ENCODE measurements at places on chromosomes 5 and 9.

DNA sequence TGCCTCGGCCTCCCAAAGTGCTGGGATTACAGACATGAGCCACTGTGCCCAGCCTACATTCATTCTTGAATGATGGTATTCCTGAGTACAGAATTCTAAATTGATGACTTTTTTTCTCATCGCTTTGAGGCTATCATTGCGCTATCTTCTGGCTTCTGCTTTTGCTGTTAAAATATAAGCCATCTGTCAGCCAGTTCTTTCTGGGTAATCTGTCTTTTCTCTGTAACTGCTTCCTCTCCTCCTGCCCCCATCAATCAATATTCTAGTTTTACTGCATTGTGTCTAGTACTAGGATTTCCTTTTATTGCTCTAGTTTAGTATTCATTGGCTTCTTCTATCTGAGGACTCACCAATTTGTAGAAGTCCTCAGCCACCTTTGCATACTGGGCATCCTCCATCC, 89.0 kb downstream of the PLPP1 start:
- no peak for DNase-seq

- no peak for DNase-seq
Observed at GRCh38 chr9:27722866-27723265, 149.6 kb upstream of the C9orf72 start.

DNA sequence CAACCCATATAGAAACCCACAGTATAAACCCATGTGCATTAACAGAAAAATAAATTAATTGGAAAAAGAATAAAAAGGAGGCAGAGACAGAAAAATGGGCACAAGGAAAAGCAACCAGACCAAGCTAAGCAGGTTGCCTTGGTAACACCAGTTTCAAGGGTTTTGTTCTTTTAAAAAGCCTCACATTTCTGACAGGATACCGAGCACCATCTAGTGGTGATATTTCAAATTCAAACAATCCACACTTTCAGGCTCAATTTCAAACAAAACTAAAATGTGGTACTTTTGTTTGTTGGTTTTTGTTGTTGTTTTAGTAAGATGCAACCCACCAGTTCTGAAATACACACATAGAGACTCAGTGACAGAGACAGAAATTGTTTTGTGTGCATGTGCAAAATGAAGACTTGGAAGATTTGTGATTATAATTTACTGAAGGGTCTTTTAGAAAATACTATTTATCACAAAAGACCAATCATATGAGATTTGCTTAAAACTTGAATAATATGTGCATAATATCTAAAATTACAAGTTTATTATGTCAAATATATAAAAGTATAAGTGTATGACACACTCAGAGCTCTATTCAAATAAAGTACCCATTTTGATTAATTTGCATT, 318.2 kb downstream of the SLCO4C1 start:
- DNase-seq = no peak

- no peak for DNase-seq
Observed at GRCh38 chr5:24742334-24742733, 97.6 kb upstream of the CDH10 start.

GRCh38 chr9:69180200-69180599, 6.1 kb downstream of the TJP2 start:
- DNase-seq = no peak

DNA sequence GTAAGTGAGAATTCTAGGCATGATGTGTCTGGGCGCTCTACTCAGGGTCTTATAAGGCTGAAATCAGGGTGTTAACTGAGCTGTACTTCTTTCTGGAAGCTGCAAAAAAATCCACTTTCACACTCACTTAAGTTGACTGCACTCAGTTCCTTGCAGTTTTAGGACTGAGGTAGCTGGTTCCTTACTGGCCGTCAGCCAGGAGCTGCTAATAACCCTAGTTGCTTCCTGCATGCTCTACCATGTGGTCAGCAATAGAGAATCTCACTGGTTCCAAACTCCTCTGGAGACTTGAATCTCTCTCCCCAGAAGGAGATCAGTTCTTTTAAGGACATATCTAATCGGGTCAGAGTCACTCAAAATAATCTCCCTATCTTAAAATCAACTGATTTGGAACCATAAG, 911.2 kb downstream of the EFNA5 start:
- peak; percentile 61 for DNase-seq

DNA sequence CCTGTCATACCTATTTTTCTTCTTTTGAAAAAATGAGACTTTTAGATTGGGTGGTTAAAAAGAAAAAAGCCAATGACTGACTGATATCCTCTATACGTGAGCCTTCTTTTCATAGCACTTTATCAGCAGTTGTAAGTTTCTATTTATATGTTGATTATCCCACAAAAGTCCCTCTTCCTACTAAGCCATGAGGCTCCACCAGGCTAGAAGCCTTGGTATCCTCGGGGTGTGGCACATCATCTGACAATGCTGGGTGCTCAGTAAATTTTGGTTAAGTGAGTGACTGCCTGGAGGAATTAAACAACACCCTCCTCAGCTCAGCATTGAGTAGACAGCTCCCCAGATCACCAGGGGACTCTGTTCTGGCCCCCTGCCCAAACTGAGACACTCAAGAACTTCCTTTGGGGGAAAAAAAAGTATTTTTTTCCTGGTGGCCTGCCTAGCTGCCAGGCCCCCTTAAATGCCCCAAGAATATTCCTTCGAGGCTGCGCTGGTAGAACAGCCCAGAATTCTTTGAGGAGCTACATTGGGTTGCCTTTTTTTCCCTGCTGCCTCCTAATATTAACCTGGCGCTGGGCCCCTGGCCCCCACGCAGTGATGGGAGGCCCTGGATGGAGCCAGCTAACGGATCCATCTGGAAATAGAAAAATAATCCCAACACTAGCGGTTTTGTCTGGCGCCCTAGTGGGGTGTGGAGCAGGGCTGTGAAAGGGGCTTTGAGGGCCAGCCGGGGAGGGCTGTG, 23.4 kb upstream of the COL27A1 start:
- no peak for DNase-seq

GRCh38 chr9:81119591-81119990, 569.8 kb downstream of the TLE1 start:
- no peak for DNase-seq

DNA sequence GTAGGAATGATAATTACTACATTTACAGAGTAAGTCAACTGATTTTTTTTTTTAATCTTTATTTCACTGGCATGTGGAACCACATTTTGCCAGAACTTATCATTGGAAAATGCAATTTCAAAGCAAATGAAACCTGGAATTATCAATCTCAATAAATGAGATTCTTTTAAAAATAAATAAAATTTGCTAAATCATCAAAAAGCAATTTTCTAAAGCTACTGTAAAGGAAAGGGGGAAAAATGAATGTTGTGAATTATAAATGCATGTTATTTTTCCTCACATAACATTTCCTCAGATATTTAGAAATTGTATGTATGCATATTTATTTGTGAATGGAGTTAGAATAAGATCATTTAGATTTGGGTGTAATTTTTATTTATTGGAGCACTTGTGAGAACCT, 89.9 kb upstream of the GRHPR start:
- no peak for DNase-seq

DNA sequence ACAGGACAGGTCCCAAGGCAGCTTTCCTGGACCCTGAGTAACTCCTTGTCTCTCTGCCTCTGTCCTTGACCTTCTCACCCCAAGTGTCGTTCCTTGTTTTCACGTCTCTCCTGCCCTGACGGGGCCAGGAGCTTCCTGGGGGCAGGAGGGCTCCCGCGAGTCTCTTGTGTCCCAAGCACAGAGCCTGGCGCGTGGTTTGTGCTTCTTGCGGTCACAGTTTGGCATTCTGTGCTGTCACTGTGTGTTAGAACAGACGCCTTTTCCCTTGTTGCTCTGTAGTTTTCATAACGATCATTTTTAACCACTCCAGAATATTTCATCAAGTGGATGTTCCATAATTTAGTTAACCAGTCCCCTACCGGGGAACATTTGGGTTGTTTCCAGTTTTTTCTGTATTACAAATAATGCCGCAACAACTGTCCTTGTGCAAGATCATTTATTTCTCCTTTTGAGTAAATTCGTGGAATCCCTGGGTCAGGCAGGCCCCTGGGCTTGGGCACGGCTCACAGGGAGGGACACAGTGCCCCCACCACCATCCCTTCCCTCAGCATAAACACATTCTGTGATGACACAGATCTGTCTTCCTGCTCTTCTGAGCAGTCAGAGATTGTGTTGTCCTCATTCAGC, 71.9 kb downstream of the TSPAN17 start:
- DNase-seq = no peak

GRCh38 chr9:137452006-137452760, 7.0 kb downstream of the NSMF start:
- DNase-seq = no peak

GRCh38 chr9:123957168-123957721, 27.3 kb upstream of the DENND1A start:
- DNase-seq = no peak

DNA sequence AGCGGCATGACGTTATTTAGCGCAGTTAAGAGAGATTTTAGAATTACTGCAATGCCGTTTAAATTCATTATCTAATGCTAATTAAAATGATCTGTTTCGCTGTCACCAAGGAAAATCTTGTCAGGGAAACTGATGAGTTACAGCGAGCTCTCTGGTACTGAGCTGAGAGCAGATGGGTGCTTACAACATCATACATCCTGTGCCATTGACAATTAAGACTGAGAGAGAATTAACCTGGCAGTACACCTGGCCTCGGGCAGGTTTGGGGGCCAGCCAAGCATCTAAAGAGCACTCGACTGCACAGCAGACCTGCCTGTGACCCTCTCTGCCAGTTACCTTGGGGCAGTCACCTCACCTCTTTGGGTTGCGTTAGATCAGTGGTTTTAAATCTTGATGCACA, 55.0 kb downstream of the PUM3 start:
- no peak for DNase-seq

DNA sequence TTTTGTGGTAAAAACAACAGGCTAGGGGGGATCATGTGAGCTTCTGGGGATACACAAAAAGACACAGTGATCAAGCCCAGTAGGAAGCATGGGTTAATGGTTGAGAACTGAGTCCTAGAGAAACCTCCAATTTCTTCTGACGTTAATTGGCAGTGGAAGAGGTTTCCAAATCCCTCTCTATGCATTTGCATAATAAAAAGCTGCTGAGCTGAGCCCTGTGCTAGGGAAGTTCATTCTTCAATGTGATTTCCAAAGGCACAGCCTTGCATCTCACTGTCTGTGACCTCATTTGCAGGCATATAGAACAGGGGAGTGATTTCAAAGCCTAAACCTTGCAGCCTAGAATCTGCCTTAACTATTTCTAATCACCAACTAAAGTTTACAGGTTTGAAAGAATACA, 812 bp downstream of the DNAH5 start:
- no peak for DNase-seq

GRCh38 chr9:34547960-34548611, 25.3 kb upstream of the ENHO start:
- peak; percentile 39 for DNase-seq

DNA sequence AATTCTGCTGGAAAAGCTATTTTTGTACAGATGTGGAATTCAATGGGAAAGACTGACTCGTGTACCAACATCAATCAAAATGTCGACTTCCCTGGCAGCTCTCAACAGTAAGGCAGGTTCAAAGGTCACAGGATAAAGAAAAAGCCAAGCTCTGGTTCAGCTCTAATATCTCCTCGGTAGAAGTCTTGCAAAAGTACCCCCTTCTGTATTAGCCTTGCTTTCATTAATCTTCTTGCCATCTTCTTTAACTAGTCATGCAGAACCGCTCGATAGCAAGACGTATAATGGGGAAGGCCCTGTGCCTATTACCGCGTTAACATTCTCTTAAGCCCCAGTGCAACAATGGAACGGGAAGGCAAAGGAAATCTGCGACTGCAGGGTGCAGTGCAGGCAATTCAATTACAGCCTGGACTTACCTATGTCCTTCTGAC, 201.2 kb downstream of the GAPVD1 start:
- DNase-seq = no peak

DNA sequence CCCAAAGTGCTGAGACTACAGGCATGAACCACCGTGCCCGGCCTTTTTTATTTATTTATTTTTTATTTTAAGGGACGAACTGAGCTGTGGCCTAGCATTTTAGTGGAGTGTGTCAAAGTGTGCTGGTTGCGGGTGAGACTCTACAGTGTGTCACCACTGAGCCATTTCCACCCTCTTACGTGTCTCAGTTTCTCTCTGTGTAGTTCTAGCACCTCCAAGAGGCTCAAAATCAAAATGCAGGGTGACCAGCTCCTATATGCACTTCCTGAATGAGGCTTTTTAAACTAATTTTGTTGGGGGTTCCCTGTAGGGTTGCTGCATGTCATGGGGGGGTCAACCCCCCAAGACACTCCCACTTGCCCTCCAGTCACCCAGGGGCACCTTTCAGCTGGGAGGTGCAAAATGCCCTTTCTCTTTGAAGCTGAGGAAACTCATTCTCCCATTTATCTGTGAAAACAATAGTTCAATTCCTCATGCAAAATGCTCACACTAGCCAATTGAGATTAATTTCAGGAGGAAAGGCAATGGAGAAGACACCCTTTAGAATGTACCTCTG, 69.3 kb downstream of the COL15A1 start:
- DNase-seq = no peak

DNA sequence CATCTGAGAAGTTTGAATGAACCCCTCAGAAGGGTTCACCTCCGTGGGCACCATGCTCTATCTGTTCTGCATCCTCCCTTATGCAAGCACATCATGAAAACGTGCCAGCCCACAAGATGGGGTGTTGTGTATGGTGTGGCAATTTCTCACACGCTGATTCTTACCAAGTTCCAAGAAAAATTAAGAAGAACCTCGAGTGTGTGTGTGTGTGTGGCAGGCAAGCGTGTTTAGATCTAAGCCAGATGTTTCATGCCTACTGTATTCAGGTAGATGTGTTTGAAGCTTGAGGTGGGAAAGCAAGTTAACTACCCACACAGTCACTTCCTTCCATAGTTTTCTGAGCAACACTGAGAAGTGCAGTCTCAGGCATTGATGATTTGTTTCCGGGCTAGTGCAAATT, 77.7 kb upstream of the GNA14 start:
- no peak for DNase-seq

DNA sequence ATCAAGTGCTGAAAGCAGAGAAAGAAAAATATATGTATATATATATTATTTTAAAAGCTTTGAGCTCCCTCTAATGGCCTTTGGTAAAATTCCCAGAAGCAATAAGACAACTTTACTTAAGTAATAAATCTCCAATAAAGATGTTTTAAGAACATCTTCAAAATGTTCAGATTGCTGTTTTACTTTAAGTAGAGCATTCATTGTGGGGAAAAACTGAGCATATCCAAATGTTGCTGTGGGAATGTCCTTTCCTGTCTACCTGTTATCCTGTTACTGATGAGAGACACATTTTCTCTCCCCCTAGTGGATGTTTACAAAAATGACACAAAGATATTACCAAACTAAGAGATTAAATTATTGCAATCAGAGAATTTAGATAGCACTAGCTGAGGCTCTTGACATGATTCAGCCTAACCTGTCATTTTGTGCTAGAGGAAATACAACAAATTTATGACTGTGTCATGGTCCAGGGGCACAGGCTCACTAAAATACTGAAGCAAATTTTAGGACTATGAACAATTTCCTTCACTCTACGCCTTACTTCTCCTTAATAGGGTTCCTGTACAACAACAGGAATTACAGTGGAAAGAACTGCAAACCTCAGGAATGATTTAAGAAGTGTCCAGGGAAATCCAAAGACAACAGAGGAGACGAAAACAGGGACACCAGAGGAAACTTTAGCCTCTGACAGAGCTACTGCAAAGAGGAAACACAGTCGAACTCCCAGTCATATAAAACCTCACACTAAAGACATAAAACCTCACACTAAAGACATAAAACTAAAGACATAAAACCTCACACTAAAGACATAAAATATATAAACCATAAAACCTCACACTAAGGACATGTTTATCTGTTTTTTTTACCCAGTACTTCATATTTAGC, 24.3 kb upstream of the PRRC1 start:
- DNase-seq = no peak

GRCh38 chr9:34463098-34463900, 4.7 kb downstream of the DNAI1 start:
- DNase-seq = peak; percentile 63

Data from MG63 (cell line).